IMR-90 (cell line): ENCODE measurements at places on chromosomes 1 and 21. TPM values are rescaled to one million over a fixed set of nuclear protein-coding genes. Genes with fewer than 3 reads are reported as not detected.

- DNase-seq, result no peak
- H3K27me3 ChIP-seq, result no peaks in the 10 kb centered on the region
- no peak overlapping the region for H3K4me3 ChIP-seq
- no peak overlapping the region for H3K27ac ChIP-seq
- H3K4me1 ChIP-seq, result no peaks in the 10 kb centered on the region
- H3K36me3 ChIP-seq, result no peaks in the 10 kb centered on the region
Observed at GRCh38 chr1:196590012-196590708, 18.1 kb downstream of the KCNT2 start.

- H3K4me1 ChIP-seq, result peaks cover 7% of the 10 kb centered on the region; the same call in 1 of the 2 replicates
- no peak for DNase-seq
- peaks cover 5% of the 10 kb centered on the region for H3K36me3 ChIP-seq
- H3K27ac ChIP-seq, result no peak overlapping the region
Observed at GRCh38 chr1:1326075-1326605, 1.5 kb downstream of the CPTP start.

DNA sequence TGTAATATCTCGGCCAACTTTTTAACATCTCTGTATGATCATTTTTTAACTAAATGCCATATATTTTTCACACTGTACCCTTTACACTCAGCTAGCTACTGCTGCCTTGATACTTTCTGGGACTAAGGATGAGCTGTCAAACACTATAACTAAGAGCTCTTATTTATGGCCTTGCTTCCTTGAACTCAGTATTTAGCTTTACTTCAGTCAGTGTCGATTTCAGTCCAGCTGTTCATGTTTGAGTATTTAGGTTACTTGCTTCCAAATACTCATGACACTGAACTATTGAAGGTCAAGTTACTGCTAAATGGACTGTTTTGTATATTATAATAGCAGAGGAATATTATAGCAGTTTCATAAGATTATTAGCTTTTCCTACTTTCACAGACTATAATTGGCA, 25.9 kb upstream of the USP25 start:
- no peak overlapping the region for H3K4me3 ChIP-seq
- no peaks in the 10 kb centered on the region for H3K36me3 ChIP-seq
- H3K27me3 ChIP-seq, result no peaks in the 10 kb centered on the region
- no peaks in the 10 kb centered on the region for H3K4me1 ChIP-seq
- DNase-seq, result no peak

DNA sequence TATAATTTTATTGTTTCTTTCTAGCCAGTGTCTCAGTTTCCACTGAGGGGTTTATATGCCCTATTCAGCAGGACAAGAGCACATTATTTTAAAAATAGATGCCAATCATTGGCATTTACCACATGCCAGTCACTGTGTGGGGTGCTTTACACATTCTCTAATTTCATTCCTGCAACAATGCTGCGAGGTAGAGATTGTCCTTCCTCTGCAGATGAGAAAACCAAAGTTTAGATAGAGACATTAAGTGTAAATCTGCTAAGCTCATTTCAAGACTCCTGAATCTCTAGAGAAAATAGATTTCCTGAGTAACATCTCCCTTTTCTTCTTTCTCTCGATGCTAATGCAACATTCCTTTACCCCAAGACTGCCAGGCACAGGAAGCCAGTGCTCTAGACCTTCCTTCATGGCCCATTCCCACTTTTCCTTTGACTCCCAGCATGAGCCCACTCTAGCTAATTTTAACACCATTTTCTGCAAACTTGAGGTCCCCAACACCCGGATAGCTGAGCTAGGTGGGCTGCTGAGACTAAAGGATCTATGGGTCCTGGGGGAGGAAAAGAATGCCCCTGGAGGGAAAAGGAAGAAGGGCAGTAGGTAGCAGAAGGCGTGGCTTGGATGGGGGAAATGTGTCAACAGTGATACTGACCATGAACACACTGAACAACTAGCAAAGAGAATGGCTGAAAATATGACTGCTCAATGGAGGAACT, 50.0 kb downstream of the SH3GLB1 start:
- DNase-seq, result no peak
- no peak overlapping the region for H3K4me3 ChIP-seq
- no peaks in the 10 kb centered on the region for H3K36me3 ChIP-seq
- H3K27ac ChIP-seq, result no peak overlapping the region

GRCh38 chr1:244226435-244226834, 175.4 kb downstream of the ZBTB18 start:
- H3K4me3 ChIP-seq, result no peak overlapping the region
- peak; percentile 61 for DNase-seq
- peaks cover 8% of the 10 kb centered on the region for H3K4me1 ChIP-seq
- H3K36me3 ChIP-seq, result no peaks in the 10 kb centered on the region
- no peak overlapping the region for H3K27ac ChIP-seq

- no peak overlapping the region for H3K4me3 ChIP-seq
- no peaks in the 10 kb centered on the region for H3K4me1 ChIP-seq
Observed at GRCh38 chr1:175062858-175063257, 4.8 kb upstream of the TNN start.

Gene OR2L13
- total RNA-seq, result not detected in 2 replicates

- peak; percentile 73 for DNase-seq
- 0 out of 2 replicates have a peak overlapping the region, but pooled peaks have one; percentile 5 for H3K27ac ChIP-seq
- peaks cover 28% of the 10 kb centered on the region for H3K4me1 ChIP-seq
- H3K4me3 ChIP-seq, result no peak overlapping the region
- no peaks in the 10 kb centered on the region for H3K36me3 ChIP-seq
Observed at GRCh38 chr1:93607814-93608186, 73.8 kb downstream of the BCAR3 start.

- H3K4me1 ChIP-seq, result no peaks in the 10 kb centered on the region
- peaks cover 30% of the 10 kb centered on the region for H3K27me3 ChIP-seq
- no peak for DNase-seq
Observed at GRCh38 chr21:42320791-42321190, 5.6 kb upstream of the TFF3 start.

- no peaks in the 10 kb centered on the region for H3K36me3 ChIP-seq
- DNase-seq, result no peak
- no peaks in the 10 kb centered on the region for H3K4me1 ChIP-seq
- peaks cover 3% of the 10 kb centered on the region; the same call in 1 of the 2 replicates for H3K27me3 ChIP-seq
Observed at GRCh38 chr1:65751961-65752360, 40.7 kb upstream of the PDE4B start.

DNA sequence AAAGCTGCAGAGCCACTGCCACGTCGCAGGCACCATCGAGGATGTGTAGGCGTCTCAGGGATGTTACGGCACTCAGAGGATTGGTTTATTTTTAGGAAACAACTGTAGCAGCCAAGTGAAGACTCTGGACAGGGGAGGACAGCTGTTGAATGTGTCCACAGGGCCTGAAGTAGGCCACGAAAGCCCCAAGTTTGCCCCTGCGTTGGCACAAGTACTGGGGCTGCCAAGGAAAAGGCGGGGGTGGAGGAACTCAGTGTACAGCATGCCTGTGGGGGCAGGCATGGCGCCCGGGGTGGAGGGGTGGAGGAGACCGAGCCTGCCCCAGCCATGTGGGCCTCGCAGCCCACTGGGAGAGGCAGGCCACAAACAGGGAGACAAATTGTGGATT, 89.7 kb downstream of the ADARB1 start:
- no peak overlapping the region for H3K4me3 ChIP-seq
- no peaks in the 10 kb centered on the region for H3K27me3 ChIP-seq
- H3K27ac ChIP-seq, result no peak overlapping the region
- DNase-seq, result peak; percentile 46
- H3K36me3 ChIP-seq, result peaks cover 38% of the 10 kb centered on the region
- H3K4me1 ChIP-seq, result peaks cover 35% of the 10 kb centered on the region

DNA sequence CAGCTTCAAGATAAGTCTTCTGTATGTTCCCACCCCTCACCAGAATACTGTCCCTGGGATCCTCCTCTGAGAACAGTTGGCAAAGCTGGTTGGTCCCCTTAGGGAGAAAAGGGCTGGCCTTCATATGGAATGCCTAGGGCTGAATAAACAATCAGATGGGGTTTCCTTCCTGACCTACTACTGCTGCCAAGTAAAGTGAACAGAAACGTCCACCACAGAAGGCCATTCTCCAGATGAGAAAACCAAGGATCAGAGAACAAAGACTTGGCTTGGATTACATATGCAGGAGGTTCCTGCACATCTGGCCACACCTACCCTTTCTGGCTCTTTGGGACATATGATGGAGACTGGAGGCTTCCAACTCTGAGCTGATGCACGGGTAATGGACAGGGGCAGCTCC, 194.5 kb downstream of the HIVEP3 start:
- peak; percentile 54 for DNase-seq
- H3K27ac ChIP-seq, result no peak overlapping the region
- peaks cover 7% of the 10 kb centered on the region for H3K4me1 ChIP-seq
- H3K36me3 ChIP-seq, result no peaks in the 10 kb centered on the region

GRCh38 chr21:44892095-44892494, 18.6 kb upstream of the PTTG1IP start:
- no peaks in the 10 kb centered on the region for H3K36me3 ChIP-seq
- H3K4me1 ChIP-seq, result no peaks in the 10 kb centered on the region
- H3K4me3 ChIP-seq, result no peak overlapping the region
- H3K27ac ChIP-seq, result no peak overlapping the region

Gene LCE2A
- not detected in 2 replicates for total RNA-seq

DNA sequence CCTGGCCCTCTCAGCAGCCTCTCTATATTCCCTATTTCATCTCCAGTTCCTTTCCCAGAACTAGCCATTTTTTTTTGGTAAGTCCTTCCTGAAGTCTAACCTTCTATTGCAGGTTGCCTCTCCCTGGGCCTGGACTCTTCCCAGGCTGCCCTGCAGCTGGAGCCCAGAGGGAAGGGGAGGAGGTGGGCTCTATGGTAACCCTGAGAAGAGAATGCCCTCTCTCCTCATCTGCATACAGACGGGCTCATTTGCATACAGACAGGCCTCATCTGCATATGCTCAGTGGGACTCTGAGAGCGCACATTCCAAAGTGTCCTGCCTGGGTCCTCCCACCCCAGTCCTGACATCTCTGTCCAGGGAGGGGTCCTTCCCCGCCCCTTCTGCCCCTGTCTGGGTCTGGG, 32.7 kb downstream of the RHBG start:
- H3K4me3 ChIP-seq, result no peak overlapping the region
- no peaks in the 10 kb centered on the region for H3K36me3 ChIP-seq

DNA sequence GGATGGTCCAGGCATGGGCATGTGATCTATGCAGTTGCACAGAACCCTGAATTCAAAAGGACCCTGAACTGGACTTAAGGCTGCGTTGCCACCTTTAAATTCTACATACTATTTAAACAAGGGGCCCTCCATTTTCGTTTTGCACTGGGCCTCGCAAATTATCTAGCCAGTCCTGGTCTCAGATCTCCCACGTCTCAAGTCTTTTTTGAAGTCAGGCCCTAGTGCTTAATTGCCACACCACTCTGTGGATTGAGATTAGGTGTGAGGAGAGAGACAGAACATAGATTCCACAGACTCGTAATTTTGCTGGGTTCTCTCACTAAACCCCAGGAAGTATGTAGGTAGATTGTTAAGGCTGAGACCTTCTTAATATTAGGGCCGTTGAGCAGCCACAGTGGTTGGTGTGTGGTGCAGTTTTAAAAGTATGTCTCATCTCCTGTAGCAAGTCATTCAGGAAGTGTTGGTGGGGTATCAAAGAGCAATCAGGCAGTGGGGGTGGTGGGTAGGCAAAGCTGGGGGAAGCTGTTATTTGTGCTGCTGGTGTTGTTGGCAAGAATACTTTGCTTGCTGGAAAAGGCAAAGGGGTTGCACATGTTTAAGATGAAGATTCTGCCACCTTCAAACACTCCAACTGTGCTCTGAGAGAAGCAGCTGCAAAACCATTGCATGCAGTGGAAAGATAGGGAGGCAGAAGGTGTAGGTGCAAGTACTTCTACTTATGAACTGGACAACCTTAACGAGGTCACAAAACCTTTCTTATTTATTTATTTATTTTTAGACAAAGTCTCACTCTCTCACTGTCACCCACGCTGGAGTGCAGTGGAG, 11.2 kb downstream of the CD84 start:
- no peaks in the 10 kb centered on the region for H3K36me3 ChIP-seq
- no peaks in the 10 kb centered on the region for H3K4me1 ChIP-seq
- no peak overlapping the region for H3K4me3 ChIP-seq
- no peak for DNase-seq

Gene AMPD1
- total RNA-seq, result not detected in 2 replicates

DNA sequence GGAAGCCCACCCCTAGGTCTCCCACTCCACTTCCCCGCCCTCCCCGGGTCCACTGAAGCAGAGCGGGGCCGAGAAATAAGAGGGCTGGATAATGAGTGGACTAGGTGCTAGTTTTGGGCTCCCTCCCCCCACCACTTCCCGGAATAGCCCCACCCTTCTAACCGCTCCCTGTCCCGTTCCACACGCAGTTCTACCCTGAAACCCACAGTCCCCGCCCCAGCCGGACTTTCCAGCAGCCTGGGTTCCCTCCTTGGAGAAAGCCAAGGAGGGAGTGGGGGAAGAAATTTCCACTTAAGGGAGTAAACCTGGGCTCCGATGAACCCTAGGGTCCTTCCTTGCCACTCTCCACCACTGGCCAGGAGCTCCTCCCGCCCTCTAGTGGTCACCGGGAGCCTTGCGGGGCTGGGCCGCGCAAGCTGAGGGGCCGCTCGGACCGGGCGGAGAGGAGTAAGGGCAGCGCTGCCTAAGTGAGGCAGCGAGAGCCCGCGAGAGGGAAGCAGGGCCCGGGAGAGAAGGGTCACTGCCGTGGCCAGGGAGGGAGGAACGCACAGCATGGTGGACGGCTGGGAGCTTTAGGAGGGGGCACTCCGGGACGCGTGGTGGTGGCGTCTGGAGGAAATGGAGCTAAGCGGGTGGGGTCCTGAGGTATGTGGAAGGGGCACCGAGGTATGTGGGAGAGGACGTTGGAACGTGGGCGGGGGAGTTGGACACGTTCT, 14.3 kb downstream of the THBS3 start:
- DNase-seq, result peak; percentile 81
- H3K27ac ChIP-seq, result peak overlapping the region; percentile 80
- peaks cover 17% of the 10 kb centered on the region for H3K4me1 ChIP-seq

DNA sequence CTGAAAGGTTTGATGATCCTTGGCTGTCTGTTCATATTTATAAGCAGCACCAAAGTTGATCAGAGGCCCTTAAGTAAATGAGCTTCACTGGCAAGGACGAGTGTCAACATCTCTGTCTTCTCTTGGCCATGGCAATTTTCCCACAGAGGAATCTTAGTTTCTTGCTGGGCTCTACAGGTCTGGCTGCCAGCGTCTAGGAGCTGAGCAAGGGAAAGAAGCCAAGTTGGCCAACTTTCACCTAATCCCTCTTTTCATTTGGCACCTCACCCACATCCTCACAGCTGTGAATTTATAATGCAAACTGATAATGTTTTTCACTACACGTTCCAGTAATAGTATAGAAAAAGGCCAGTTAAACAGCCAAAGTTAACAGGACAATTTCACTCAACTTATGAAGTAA, 99.0 kb upstream of the LBR start:
- no peaks in the 10 kb centered on the region for H3K27me3 ChIP-seq
- DNase-seq, result no peak
- no peak overlapping the region for H3K4me3 ChIP-seq
- peaks cover 10% of the 10 kb centered on the region for H3K36me3 ChIP-seq
- peaks cover 10% of the 10 kb centered on the region for H3K4me1 ChIP-seq

GRCh38 chr1:201636510-201636971, 97.6 kb downstream of the NAV1 start:
- H3K4me3 ChIP-seq, result no peak overlapping the region
- peak overlapping the region; percentile 72 for H3K27ac ChIP-seq
- no peaks in the 10 kb centered on the region for H3K27me3 ChIP-seq
- H3K36me3 ChIP-seq, result peaks cover 4% of the 10 kb centered on the region; the same call in 1 of the 2 replicates

- H3K36me3 ChIP-seq, result no peaks in the 10 kb centered on the region
- no peak overlapping the region for H3K4me3 ChIP-seq
- H3K27ac ChIP-seq, result no peak overlapping the region
- H3K27me3 ChIP-seq, result no peaks in the 10 kb centered on the region
- H3K4me1 ChIP-seq, result no peaks in the 10 kb centered on the region
Observed at GRCh38 chr1:213586587-213586972, 401.2 kb upstream of the PROX1 start.

GRCh38 chr1:41776891-41777441, 141.8 kb downstream of the HIVEP3 start:
- no peaks in the 10 kb centered on the region for H3K36me3 ChIP-seq
- DNase-seq, result no peak
- 0 out of 2 replicates have a peak, but pooled peaks cover 2% of the 10 kb centered on the region for H3K27me3 ChIP-seq

- no peaks in the 10 kb centered on the region for H3K36me3 ChIP-seq
- no peak overlapping the region for H3K4me3 ChIP-seq
- H3K27me3 ChIP-seq, result no peaks in the 10 kb centered on the region
- no peak for DNase-seq
Observed at GRCh38 chr1:173276922-173277800, 70.0 kb upstream of the TNFSF4 start.
